Mesothelial cell of epicardium (in vitro differentiated cells): ENCODE measurements at places on chromosomes 5 and 9. TPM values are rescaled to one million over a fixed set of nuclear protein-coding genes. Genes with fewer than 3 reads are reported as not detected.

- peak within 1 kb of the TSS; percentile 89 for H3K4me3 ChIP-seq
- peaks cover 9% of the 10 kb centered on the region for H3K27me3 ChIP-seq
- peak; percentile 33 for DNase-seq
- H3K36me3 ChIP-seq = no peaks in the 10 kb centered on the region
Observed at GRCh38 chr5:96661855-96662724, at the start of gene CAST. Gene CAST, plus strand, starts transcription at chr5:96662376. Its CDS starts 47 bp downstream, at chr5:96662423.

DNA sequence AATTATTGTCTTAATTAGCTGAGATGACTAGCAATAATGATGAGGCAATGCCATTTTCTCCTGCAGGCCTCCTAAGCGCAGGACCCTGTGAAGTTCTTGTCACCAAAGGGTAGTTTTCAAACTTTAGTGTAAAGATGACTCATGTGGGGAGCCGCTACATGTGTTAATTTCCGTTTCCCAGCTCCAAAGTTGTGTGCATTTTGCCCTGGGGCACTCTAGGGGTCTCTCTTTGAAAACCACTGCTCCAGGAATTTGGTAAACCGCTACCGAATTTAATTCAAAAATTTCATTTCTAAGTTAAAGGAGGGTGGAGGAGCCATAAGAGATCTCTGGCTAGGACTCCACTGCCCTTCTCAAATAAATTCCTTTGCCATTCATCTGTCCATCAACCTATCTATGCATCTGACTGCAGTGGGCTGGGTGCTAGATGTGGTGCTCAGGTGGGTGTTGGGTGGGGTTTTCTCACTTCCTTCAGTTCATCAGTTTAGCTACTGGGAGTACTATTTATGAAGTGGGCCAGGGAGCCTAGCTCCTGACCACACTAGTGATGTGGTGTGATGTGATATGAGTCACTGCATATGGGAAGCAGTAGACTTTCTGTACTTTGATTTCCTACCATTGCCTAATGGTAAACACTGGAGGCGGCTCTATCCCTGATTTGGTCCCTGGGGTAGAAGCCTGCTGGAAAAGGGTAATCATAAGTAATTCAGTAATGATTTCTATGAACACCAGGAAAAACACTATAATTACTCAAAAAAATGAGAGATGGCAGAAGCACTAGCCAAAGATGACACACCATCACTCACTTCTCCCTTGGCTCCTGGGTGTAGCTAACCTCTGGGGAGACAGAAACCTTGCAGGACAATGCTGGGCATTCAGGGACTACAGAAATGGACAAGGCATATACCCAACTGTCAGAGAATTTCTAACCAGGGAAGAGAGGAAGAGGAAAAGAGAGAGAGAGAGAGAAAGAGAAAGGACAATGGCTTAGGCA, 4.0 kb upstream of the ZSWIM6 start:
- peak overlapping the region; percentile 95 for H3K27ac ChIP-seq
- peaks cover 26% of the 10 kb centered on the region for H3K4me1 ChIP-seq
- H3K27me3 ChIP-seq = no peaks in the 10 kb centered on the region
- H3K4me3 ChIP-seq = peak overlapping the region; percentile 95
- no peak for DNase-seq

GRCh38 chr9:136572003-136572827, 26.4 kb upstream of the NOTCH1 start:
- H3K27me3 ChIP-seq = no peaks in the 10 kb centered on the region
- H3K27ac ChIP-seq = peak overlapping the region; percentile 96
- no peak overlapping the region for H3K4me3 ChIP-seq
- H3K36me3 ChIP-seq = no peaks in the 10 kb centered on the region

- peak overlapping the region; percentile 36 for H3K27ac ChIP-seq
- no peak for DNase-seq
- H3K4me3 ChIP-seq = no peak overlapping the region
- peaks cover 29% of the 10 kb centered on the region for H3K4me1 ChIP-seq
- H3K27me3 ChIP-seq = peaks cover 24% of the 10 kb centered on the region
Observed at GRCh38 chr9:113345190-113345589, 4.2 kb upstream of the BSPRY start.

DNA sequence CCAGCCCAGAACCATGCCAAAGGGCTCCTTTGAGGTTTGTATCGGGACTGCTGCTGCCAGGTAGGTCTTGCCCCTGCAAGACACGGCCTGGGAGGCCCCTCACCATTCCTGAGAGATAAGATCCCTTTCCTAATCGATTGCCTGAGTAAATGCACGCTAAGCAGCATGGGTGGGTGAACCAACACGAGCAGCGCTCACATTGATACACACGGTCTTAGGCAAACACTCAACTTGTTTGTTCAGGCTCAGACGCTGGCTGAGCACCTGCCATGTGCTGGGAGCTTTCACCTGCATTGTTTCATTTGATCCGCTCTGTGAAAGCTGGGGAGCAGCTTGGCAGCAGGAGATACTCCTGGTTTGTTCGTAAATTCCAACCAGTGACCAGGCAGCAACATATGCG, 76.9 kb upstream of the NEURL1B start:
- H3K4me3 ChIP-seq = no peak overlapping the region
- H3K36me3 ChIP-seq = no peaks in the 10 kb centered on the region
- no peak for DNase-seq

- no peak overlapping the region for H3K4me3 ChIP-seq
- no peaks in the 10 kb centered on the region for H3K36me3 ChIP-seq
- H3K27ac ChIP-seq = peak overlapping the region; percentile 95
- no peaks in the 10 kb centered on the region for H3K27me3 ChIP-seq
- DNase-seq = no peak
- peaks cover 44% of the 10 kb centered on the region for H3K4me1 ChIP-seq
Observed at GRCh38 chr5:150583541-150584225, 56.8 kb upstream of the SYNPO start.

DNA sequence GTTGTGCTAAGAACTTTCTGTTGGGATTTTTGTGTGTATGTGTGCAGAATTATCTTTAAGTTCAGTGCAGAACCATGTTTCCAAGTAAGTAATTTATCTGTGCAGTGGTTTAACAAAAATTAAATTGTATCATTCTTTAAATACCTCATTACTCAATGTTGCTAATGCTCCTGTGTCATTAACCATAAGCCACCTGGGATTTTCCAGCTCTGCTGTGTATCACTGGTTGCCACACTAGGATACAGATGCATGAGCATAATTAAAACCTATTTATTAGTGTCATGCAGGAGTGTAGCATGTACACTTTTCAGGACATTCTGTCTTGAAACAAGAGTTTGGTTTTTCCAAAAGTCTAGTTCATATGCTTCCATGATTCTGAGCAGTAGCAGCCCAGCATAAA, 120.4 kb upstream of the PTGER4 start:
- peaks cover 2% of the 10 kb centered on the region for H3K36me3 ChIP-seq
- peaks cover 36% of the 10 kb centered on the region for H3K4me1 ChIP-seq
- no peak overlapping the region for H3K4me3 ChIP-seq
- H3K27ac ChIP-seq = peak overlapping the region; percentile 58
- H3K27me3 ChIP-seq = no peaks in the 10 kb centered on the region
- no peak for DNase-seq

GRCh38 chr9:129206905-129207304, 28.8 kb upstream of the IER5L start:
- no peak overlapping the region for H3K27ac ChIP-seq
- H3K27me3 ChIP-seq = no peaks in the 10 kb centered on the region
- no peak overlapping the region for H3K4me3 ChIP-seq
- H3K36me3 ChIP-seq = no peaks in the 10 kb centered on the region

- peaks cover 30% of the 10 kb centered on the region for H3K36me3 ChIP-seq
- no peak for DNase-seq
- H3K4me3 ChIP-seq = no peak overlapping the region
- no peaks in the 10 kb centered on the region for H3K27me3 ChIP-seq
- peak overlapping the region; percentile 84 for H3K27ac ChIP-seq
Observed at GRCh38 chr5:34923694-34924461, 5.5 kb upstream of the DNAJC21 start.

DNA sequence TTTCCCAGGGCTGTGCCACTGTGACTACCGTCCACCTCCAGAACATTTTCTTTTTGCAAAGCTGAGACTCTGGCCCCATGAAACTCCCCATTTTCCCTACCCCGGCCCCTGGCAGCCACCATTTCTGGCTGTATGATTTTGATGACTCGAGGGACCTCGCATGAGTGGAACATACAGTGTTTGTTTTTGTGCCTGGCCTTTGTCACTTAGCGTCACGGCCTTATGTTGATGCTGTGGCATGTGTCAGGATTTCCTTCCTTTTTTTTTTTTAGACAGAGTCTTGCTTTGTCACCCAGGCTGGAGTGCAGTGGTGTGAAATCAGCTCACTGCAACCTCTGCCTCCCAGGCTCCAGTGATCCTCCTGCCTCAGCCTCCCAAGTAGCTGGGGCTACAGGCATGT, 42.7 kb downstream of the ASS1 start:
- no peak for DNase-seq
- H3K27me3 ChIP-seq = no peaks in the 10 kb centered on the region
- no peaks in the 10 kb centered on the region for H3K36me3 ChIP-seq
- H3K4me1 ChIP-seq = peaks cover 14% of the 10 kb centered on the region
- H3K4me3 ChIP-seq = no peak overlapping the region

DNA sequence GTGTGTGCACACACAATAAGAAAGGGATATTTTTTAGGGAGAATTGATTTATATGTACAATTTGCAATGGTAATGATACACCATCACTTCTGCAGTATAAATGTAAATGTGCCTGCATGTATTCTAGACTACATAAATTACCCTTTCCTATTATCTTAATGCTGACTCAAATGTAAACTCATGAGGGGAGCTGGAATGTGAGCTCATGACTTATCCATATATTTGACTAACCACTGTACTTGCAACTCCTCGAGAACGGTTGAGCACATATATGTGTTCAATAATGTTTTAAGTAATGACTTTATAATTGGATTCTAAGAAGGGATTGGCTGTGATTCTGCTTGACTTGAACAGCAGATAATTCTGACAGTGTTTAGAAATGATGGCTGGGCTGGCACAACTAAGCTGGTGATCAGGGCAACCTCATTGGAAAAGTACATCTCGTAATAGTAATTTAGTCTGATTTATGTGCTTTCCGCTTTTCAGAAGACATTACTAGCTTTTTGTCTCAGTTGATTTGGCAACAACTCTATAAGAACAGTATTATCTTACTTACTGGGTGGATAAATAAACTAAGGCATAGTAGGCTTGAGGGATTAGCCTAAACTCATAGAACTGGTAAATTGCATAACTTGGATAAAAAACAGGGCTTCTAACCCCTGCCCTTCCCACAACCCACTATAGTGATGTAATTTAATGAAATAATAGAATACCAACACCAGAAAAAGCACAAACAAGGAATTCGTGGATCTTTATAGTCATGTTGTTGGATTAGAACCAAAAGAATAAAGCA, 130.2 kb upstream of the SPEF2 start:
- H3K4me3 ChIP-seq = no peak overlapping the region
- peaks cover 13% of the 10 kb centered on the region for H3K4me1 ChIP-seq
- peak overlapping the region; percentile 10 for H3K27ac ChIP-seq
- DNase-seq = no peak

DNA sequence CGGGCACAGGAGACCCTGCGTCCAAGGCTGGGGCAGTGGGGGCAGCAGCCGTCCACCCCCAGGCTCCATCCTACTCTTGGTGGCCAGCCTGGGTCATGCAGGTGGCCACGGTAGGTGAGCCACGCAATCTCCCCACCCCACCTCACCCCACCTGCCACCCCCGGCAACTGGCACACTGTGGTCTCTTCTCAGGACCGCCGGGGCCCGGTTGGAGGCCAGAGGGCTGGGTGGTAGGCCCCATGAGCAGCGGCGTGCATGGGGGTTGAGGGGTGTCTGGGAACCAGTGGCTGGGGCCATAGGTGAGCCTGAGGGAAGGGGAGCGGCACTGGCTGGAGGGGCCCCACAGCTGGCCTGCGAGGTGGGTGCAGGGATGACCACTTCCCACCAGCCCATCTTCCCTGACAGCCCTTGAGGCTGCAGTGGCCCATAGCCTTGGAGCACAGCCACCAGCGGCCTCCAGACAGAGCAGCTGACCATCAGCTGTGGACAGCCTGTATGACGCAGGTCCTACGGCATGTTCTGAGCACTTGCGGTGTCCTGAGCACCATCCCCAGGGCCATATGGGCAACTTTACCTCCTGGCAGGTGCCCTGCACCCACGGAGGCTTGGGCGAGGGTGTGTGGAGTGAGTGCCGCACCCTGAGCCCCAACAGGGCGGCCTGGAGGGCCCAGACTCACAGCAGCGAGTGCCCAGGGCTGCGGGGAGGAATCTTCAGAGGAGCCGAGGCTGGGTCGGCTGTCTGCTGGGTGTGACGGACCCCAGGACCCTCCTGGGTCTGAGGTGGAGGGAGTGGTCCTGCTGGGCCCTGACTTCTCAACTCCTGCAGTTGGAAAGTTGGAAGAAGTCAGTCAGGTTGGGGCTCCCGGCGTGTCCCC, 47.4 kb downstream of the KCNT1 start:
- H3K27me3 ChIP-seq = peaks cover 4% of the 10 kb centered on the region
- no peaks in the 10 kb centered on the region for H3K4me1 ChIP-seq
- H3K27ac ChIP-seq = no peak overlapping the region
- H3K36me3 ChIP-seq = no peaks in the 10 kb centered on the region
- H3K4me3 ChIP-seq = no peak overlapping the region

DNA sequence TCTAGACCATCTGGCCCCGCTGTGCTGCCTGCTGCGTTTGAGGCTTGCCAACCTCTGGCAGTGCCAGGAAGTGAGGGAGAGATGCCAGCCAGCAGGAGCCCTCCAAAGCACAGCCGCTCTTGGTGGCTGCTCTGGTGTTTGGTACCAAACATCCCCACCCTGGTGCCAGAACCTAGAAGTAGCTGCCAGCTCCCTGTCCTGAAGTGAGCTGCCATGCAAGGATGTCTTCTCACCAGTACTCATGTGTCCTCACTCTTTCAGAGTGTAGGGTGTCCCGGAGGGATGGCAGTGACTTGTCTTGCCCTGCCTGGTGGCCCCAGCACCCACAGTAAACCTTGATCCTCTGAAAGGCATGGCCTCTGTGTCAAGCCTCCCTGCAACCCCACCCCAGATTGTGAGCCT, 43.4 kb downstream of the AMBP start:
- H3K27ac ChIP-seq = no peak overlapping the region
- DNase-seq = no peak
- peaks cover 47% of the 10 kb centered on the region for H3K36me3 ChIP-seq

DNA sequence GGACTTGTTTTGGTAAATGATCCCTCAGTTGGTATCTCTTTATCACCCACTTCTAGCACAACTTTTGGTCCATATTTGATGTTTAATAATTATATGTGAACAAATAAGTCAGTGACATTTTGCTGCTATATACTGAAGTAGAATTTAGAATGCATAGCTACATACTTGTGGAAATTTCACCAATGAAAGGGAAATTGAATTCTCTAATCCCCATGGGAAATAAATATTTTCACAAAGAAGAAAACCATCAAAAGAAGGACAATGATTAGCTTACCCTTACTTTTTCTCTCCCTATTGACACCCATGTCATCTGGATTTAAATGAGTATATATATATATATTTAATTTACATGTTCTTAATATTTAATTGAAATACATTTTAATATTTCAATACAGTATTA, 94.3 kb upstream of the DAB2 start:
- no peaks in the 10 kb centered on the region for H3K27me3 ChIP-seq
- peaks cover 2% of the 10 kb centered on the region for H3K36me3 ChIP-seq
- peak overlapping the region; percentile 66 for H3K27ac ChIP-seq
- peaks cover 26% of the 10 kb centered on the region for H3K4me1 ChIP-seq
- no peak for DNase-seq
- no peak overlapping the region for H3K4me3 ChIP-seq

Gene TMEM215
- 0.07 TPM in 1 of 3 replicates, not detected in the others for total RNA-seq

Gene GIN1
- 4.9 to 7.1 TPM (median 5.2 TPM) in 3 replicates for total RNA-seq

Gene C5orf58
- not detected in 3 replicates for total RNA-seq

Gene TPPP
- 0.16 to 0.24 TPM (median 0.18 TPM) in 3 replicates for total RNA-seq

Gene ROR2
- total RNA-seq = 36.7 to 41.0 TPM (median 39.7 TPM) in 3 replicates

Gene MYOT
- total RNA-seq = not detected in 3 replicates
